ENCODE measurements at places on chromosomes 16 and 17.

GRCh38 chr16:83891742-83892141, 7.2 kb upstream of the MLYCD start:
- no peak for DNase-seq

GRCh38 chr17:69064001-69064400, 3.3 kb upstream of the ABCA9 start:
- no peak for DNase-seq

GRCh38 chr16:86383488-86384262, 126.7 kb upstream of the FOXF1 start:
- DNase-seq, result no peak

DNA sequence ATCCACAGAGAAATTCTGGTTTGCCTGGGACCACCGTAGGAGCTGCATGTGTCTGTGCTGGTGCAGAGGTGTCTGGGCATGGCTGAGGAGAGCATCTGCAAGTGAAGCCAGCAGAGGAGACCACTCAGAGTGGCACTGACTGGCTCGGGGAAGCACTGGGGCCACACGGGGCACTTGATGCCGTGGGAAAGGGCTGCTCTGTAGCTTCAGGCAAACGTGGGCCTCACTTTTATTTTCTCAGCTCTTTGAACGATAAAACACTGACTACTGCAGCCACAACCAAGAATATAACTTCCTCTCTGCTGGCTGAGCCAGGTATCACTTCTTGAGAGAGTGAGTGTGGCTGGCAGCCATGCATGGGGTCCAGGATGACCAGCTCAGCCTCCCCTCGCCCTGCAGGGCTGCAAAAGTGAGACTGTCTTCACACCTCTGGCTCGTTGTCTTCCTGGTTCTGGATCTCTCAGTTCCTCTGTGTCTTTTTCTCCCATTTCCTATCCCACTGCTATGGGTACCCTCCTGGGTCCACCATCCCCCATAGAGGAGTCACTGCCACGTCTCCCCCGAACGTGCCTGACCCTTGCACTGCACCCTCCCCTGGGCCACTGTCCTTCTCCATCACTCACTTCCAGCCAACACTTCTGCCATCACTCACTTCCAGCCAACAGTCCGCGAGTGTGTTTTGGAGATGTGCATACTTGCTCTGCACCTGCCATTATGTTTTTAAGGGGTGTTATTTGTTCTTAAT, 201.4 kb upstream of the CHMP6 start:
- no peak for DNase-seq

DNA sequence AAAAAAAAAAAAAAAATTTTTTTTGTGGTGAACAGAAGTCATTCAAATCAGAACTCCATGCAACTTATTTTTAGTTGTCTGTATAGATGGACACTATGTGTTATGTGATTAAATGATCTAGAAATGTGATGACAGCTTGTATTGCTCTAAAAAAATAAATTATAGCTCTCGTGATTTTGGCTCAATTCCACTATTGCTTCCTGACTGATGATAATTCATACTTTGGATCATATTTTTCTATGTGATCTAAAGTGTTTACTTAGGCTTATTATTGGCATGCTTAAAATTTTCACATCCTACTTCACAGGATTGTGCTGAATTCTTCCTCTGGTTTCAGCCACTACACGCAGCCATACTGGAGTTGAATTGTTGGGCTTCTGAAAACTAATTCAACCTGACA, 76.8 kb downstream of the RPGRIP1L start:
- DNase-seq, result no peak

- DNase-seq, result no peak
Measured at GRCh38 chr16:8751481-8752311, 45.7 kb downstream of the TMEM186 start.

- no peak for DNase-seq
Measured at GRCh38 chr16:84842516-84843148, 22.8 kb downstream of the CRISPLD2 start.

GRCh38 chr16:70676675-70677498, 9.0 kb downstream of the MTSS2 start:
- no peak for DNase-seq

GRCh38 chr16:3119286-3119685, 6.9 kb downstream of the ZNF205 start:
- DNase-seq, result no peak

DNA sequence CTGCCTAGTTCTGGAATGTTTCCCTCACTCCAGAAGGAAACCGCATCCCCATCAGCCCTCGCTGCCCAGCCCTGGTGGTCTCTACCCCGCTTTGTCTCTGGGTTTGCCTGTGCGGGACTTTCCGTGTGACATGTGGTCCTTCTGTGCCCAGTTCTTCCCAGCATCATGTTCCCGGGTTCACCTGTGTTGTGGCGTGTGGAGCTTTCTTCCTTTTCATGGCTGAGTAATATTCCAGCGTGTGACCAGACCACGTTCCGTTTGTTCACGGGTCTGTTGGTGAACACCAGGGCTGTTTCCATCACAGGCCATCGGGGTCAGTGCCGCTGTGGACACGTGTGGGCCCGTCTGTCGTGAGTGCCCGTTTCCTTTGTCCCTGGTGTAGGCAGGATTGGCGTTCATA, 32.1 kb downstream of the CACNA1H start:
- no peak for DNase-seq

DNA sequence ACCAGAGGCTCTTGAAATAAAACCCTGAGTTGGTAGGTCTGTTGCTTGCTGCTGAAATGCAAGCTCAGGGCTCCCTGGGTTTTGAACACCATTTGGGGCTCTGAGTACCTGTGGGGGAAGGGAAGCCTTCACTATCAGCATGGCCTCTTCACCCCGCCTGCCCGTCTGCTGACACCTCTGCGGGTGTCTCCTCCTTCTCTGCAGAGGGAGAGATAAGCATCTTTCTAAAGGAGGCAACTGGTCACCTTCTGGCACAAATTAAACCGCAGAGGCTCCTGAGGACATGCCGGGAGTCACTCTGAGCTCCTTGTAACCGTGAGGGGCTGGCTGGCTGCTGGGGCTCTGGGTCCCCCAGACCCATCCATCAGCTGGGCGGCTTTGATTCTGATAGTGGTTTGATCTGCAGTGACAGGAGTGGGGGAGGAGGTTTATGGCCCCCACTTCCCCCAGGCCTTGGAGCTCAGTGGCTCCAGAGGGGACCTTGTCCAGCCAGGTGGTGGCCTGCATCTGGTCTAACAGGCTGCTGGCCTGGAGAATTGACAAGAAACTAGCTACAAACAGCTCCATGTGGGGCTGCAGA, 123.5 kb downstream of the IRF8 start:
- DNase-seq, result no peak

GRCh38 chr16:68283346-68283745, 19.0 kb downstream of the SLC7A6 start:
- no peak for DNase-seq

- DNase-seq, result no peak
Measured at GRCh38 chr17:50059256-50059655, 3.3 kb downstream of the ITGA3 start.

DNA sequence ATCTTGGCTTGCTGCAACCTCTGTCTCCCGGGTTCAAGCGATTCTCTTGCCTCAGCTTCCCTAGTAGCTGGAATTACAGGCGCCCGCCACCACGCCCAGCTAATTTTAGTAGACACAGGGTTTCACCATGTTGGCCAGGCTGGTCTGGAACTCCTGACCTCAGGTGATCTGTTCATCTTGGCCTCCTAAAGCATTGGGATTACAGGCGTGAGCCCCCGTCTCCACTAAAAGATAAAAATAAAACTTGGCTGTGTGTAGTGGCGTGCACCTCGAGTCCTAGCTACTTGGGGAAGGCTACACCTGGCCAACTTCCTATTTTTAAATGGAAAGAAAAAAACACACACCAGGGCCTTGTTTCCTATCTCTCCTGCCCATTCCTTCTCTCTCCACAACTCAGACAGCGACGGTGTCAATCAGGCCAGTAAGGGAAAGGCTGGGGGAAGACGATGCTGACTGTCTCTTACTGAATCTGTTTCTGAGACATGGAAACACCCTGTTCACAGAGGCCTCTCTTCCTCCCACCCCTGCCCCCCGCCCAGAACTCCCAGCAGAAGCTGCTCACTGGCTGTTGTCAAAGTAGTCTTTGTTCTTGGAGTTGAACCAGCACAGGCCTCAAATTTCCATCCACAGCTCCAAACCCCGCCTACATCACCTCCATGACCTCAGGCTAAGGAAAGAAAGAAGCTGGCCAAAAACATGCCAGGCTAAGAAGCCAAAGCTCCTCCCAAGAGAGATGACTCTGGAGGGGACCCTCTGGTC, 96.6 kb downstream of the NXN start:
- DNase-seq, result no peak

GRCh38 chr17:28612936-28613872, 781 bp downstream of the RSKR start:
- DNase-seq, result no peak

GRCh38 chr17:43952351-43952723, 1.4 kb downstream of the PYY start:
- no peak for DNase-seq

GRCh38 chr17:51435641-51436091, 175.3 kb downstream of the UTP18 start:
- peak; percentile 5 for DNase-seq

GRCh38 chr16:59892376-59892775, 1158.3 kb upstream of the GOT2 start:
- no peak for DNase-seq

- DNase-seq, result no peak
Measured at GRCh38 chr16:35910409-35910808, 2451.0 kb downstream of the TP53TG3F start.

DNA sequence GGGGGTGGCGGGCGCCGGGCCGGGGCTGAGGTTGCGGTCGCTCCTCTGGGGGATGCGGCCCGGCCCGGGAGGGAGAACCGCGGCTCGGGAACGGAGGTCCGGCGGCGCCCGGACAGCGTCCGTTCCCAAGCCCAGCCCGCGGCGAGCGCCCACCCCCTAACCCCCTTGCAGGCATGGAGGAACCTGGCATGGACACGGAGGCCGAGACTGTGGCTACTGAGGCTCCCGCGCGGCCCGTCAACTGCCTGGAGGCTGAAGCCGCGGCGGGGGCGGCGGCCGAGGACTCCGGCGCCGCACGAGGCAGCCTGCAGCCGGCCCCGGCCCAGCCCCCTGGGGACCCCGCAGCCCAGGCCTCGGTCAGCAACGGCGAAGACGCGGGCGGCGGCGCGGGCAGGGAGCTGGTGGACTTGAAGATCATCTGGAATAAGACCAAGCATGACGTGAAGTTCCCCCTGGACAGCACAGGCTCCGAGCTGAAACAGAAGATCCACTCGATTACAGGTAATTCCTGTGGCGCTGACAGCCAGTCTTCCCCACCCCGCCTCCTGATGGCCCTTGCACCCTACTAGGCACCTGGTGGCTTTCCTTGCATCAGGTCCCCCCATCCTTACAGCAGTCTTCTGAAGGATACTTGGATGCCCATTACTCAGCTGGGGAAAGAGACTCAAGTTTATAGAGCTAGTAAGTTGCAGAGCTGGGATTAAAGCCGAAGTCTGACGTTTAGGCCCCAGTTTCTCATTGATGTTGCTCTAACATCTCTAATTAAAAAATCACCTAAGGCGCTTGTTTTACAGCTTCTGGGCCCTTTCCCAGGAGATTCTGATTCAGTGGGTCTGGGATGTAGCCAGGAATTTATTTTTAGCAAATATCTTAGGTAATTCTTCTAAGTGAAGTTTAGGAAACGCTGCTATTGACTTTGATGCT, 514 bp downstream of the UBFD1 start:
- DNase-seq, result no peak

DNA sequence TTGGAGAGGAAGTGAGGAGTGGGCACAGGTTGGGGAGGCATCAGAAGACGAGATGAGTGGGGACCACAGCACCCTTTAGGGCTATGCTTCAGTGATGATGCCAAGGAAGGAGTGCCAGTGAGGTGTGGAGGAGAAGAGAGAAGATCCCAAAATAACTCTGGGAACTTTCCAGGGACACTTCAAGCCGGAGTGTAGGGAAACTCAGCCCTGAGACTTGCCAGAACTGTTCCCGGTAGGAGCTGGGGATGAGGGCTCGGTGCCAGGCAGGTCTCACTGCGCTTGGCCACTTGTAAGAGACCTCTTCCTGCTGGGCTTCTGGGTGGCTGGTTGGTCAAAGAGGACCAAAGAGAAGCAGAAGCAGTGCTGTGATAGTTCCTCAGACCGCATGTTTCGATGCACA, 63.6 kb downstream of the SHISA6 start:
- no peak for DNase-seq

GRCh38 chr16:50562657-50563056, 14.5 kb downstream of the NKD1 start:
- no peak for DNase-seq

- DNase-seq, result no peak
Measured at GRCh38 chr17:640436-640835, 74.2 kb downstream of the VPS53 start.

DNA sequence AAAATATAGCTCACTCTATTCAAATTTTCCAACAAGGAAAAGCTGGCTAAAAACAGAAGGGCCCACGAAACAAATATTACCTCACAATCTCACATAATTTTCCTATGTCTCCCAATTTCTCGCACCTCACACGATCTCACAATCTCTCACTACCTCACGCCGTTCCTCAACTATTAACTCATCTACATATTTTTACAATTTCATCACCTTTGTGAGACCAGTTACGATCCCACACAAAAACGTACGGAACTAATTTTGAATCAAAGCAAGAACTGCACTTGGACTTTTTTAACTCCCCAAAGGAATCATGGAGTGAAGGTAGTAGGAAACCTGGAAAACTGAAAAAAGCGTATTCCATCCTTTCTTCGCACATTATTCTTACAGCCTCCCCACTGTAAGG, 1.1 kb downstream of the CBX1 start:
- DNase-seq, result no peak

DNA sequence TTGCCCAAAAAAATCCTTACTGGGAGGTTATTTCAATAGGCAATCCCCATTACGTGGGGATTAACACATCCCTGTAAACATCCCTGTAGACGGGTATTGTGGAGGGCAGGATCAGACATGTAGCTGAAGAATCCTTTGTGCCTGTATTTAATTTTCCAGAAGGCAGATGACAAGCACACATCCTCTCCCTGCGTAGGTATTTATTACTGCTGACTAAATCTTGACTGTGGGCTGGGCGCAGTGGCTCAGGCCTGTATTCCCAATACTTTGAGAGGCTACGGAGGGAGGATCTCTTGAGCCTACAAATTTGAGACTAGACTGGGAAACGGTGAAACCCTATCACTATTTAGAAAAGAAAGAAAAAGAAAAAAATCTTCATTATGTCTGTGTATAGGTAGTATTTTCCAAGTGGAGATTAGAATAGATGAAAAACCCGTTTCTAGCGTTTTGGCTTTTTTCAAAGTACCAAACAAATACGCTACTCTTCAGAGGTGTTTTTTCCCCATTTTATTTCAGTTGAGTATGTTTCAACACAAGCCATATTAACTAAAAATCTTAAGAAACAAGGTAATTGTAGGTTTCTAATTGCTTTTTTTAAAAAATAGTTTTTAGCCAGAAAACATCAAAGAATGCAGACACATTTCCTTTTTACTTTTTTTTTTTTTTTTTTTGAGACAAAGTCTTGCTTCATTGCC, 1.5 kb upstream of the MARF1 start:
- no peak for DNase-seq

DNA sequence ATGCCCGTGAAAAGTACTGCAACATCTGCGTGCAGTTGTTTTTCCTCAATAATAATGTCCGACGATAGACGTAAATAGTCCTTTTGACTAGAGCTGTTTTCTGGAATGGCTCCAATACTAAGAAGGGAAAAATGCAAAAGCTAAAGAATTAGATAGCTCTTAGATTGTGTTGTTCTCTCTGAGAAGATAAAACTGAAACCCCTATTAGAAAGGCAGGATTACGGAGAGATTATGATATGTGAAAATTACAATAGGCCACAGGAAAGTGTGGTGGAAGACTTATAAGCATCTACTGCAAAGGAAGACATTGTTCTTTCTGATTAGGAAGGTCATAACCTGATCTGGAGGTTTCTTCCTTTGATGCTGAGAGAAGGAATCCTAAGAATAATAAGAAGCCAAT, 33.5 kb upstream of the KCNJ16 start:
- no peak for DNase-seq

GRCh38 chr16:54145881-54146280, 140.7 kb downstream of the IRX3 start:
- no peak for DNase-seq
